ENCODE measurements at places on chromosomes 13 and 19. TPM values are rescaled to one million over a fixed set of nuclear protein-coding genes. Genes with fewer than 3 reads are reported as not detected.

GRCh38 chr13:83620530-83621220 lies 261.6 kb downstream of the SLITRK1 start:
- DNase-seq = no peak

DNA sequence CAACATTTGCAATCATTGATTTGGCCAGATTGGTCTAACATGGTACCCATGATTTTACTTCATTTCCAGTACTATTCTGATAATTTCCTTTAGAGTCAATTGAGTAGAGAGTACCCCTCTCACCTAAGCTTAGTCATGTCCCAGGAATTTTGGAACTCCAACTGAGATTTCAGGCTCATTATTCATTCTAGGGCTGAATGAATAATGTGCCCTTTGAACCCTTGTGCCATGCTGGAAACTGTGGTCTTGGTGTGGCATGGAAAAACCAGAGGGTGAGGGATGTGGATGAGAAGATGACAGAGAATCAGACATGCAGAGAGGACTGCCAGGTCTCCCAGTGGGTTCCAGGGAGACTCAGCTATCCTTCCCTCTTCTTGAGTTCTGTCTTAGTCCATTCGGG lies 30.2 kb downstream of the ITM2B start:
- DNase-seq = no peak

- no peak for DNase-seq
Measured at GRCh38 chr19:52741951-52742485, 7.2 kb upstream of the ZNF611 start.

GRCh38 chr13:83633746-83634145 lies 248.5 kb downstream of the SLITRK1 start:
- no peak for DNase-seq

N4BP2L1 gene
- polyA plus RNA-seq = 17.6 TPM

TMEM150B gene
- 71.4 TPM for polyA plus RNA-seq

- DNase-seq = no peak
Measured at GRCh38 chr13:59303433-59303832, 860.3 kb downstream of the DIAPH3 start.

ZNF626 gene
- polyA plus RNA-seq = 16.7 TPM

- DNase-seq = peak; percentile 47
Measured at GRCh38 chr19:34962687-34963572, 1.1 kb downstream of the ZNF792 start.

- peak; percentile 73 for DNase-seq
Measured at GRCh38 chr19:42440357-42441048, 2.2 kb downstream of the CXCL17 start.

DNA sequence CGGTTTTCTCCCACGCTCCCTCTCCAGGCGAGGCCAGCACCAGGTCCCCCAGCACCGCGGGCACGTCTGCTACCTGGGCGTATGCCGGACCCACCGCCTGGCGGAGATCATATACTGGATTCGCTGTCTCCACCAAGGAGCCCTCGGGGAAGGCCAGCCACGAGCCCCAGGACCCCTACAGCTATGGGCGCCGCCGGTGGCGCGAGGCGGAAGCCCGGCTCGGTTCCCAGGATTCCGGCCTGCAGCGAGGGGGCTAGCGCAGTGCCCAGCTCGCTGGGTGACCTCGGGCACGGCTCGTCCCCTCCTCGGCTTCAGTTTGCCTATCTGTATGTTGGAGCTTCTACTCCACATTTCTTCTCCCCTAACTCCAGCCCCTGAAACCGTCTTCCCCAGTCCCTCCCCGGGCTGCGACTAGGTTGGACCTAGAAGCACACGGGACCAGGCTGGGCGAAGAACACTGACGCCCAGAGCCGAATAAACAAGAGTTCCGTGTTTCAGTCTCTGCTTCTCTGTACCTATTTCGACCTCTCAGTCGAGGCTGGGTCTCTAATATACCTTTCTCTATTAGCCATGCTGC lies 749 bp upstream of the CPT1C start:
- no peak for DNase-seq

DNA sequence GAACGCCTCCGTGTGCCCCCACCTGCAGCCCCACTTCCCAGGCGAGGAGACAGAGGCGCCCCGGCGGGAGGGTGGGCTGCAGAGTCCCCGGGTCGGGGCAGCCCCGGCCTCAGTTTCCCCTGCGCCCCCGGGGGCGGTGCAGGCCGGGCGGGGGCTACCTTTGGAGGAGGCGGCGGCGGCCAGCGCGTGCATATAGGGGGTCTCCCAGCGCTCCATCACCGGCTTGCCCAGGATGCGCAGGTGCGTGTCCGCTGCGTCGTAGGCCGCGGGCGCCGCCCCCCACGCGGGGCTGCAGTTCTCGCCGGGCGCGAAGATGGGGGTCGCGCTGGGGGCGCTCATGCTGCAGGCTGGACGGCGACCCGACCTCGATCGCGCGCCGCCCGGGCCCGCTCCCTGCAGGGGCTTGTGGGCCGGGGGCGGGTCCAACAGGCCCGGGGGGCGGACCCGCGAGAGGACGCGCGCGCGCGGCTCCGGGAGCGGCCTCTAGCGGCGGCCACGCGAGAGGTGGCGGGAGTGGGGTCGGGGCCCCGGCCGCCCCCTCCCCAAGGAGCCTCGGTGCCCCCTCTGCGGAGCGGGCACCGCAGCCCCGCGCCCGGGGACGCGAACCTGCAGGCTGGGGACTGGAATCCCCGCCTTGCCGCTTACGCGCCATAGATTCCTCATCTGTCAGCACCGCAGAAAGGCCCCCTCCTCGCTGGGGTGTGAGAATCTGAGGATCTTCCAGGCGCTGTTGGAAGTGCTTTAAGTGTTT lies at the start of gene GAMT:
Gene GAMT (minus strand): TSS at position 405 of the 751 bp plus-strand sequence. CDS start 66 bp downstream, at position 339.
- peak; percentile 44 for DNase-seq

PABPC3 gene
- polyA plus RNA-seq = 0.51 TPM
